ENCODE measurements at places on chromosomes 3 and 15.

- ATAC-seq: no peak
Measured at GRCh38 chr3:178459038-178459410, 77.2 kb upstream of the KCNMB2 start.

GRCh38 chr3:171190668-171191067 lies 164.1 kb upstream of the SLC2A2 start:
- ATAC-seq: no peak

- ATAC-seq: no peak
Measured at GRCh38 chr3:118144919-118145318, 889.7 kb downstream of the IGSF11 start.

DNA sequence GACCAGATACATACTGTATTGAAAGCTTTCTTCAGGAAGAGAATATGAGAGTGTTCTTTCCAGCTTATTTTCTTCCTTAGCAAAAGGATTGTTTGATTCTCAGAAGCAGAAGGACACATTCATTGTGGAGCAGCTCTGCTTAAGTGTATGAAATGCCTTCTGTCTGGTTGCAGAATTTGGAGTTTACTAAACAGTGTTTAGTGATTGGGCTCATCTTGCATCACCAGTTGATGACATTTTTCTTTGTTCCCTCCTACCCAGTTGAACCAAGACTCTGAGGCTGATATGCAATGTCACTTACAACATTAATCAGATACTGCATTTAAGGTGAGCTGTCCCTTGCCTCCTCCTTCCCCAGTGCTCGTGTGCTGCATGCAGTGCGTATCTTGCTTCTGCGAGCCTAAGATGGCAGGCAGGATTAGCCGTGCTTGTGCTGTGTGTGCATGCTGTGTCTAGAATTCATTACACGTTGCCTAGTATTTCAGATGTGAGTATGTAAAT lies 18.4 kb downstream of the ZBTB38 start:
- ATAC-seq: no peak

- no peak for ATAC-seq
Measured at GRCh38 chr15:41666353-41666920, 6.2 kb downstream of the MGA start.

DNA sequence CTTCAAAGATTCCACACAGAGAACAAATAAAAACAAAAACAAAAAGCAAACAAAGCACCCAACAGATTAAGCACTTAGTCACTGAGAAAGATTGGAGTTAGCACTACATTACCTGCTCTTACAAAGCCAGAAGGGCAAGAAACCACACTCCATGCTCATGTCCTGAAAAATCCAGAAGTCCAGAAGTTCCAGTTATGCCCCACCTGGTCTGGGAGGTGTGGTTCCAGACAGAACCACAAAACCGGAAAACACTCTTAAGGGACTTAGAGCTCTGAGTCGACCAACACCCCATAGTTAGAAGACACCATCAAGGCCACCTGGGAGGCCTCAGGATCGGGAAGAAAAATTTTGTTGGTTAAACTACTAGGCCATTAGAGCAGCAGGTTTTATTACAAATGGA lies 88.9 kb downstream of the TNIK start:
- ATAC-seq: no peak

All from gastroesophageal sphincter (tissue), 4 donors.